ENCODE measurements at places on chromosomes 2 and 18.

DNA sequence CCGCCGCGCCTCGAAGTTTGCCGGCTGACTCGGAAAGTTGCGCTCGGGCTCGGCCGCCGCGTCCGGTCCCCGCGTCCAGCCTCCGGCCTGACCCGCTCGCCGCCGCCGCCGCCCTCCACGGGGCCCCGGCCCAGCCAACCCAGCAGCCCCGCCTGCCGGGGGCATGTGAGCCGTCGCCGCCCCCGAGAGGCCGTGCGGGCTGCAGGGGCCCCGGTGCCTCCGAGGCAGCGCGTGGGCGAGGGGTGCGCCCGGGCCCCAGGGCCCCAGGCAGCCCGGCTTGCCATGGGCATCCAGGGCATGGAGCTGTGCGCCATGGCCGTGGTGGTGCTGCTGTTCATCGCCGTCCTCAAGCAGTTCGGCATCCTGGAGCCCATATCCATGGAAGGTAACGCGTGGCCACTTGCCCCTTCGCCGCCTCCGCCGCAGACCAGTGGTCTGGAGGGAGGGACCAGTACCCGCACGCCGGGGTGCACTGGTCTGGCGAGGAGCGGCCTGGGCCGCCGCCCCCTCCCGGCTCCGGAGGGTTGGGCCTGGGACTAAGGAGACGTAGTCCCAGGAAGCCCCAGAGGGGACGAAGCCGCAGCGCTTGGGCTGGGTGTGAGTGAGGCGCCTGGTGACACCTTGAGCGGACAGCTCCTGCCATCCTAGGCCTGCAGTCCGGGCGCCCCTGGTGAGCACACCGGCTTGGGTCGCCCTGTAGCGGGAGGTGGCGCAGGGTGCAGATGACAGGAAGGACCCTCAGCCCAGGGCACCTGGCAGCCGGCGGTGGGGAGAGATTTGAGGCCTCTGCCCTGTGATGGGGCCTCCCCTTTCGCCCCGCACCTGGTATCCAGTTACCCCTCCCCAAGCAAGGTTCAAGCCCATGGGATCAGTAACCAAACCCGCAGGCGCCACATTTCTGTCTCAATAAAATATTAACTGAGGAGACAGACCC, 49.9 kb downstream of the KCNIP3 start:
- no peak for DNase-seq

DNA sequence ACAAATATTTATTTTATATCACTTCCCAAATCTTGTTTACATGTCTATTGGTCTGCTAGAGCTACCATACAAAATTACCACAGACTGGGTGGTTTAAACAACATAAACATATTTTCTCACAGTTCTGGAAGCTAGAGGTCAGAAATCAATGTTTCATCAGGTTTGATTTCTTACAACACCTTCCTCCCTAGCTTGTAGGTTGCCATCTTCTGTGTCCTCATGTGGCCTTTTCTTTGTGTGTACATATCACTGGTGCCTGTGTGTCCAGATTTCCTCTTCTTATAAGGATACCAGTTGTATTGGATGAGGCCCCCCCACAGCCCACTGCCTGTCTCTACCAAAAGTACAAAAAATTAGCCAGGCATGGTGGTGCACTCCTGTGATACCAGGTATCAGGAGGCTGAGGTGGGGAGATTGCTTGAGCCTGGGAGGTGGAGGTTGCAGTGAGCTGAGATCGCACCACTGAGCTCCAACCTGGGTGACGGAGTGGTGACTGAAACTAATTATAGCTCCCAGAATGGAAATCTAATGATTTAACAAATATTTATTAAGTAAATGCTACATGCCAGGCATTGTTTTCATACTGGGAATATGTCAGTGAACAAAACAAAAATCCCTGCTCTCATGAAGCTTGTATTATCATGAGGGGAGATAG, 13.6 kb downstream of the EML4 start:
- DNase-seq = no peak

DNA sequence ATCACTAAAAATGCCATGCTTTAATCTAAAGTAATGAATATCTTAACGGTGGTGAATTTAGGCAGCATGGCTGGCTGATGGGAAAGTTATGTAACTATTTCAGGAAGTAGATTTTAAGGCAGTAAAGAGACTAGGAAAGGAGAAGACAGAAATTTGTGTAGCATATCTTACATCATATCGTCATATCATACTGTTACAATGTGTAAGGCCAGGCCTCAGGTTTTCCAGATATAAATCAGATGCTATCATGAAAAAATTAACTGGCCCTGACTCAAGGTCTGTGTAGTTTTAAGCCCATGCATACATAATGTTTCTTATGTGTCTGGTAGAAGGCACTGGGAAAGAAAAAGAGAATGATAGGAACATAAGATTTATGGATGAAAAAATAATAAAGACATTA, 8.9 kb upstream of the FAP start:
- DNase-seq = no peak

DNA sequence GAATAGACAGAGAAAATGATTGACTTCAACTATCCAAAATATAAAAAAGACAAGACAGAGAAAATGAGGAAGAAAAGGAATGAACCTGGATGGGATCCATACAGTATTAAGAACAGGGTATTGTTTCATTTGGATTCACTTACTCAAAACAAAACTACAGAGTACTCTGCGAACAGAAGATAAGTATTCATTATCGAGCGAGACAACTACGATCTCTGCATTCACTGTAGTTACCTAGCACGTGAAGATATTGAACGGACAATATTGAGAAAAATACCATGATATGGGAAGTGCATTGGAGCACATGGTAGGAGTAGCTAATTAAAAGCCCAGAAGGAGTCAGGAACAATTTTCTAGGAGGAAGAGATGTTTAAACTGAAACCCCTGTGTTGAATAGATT, 1.0 kb upstream of the ORC2 start:
- DNase-seq = no peak

- DNase-seq = no peak
Observed at GRCh38 chr2:217959723-217960122, 43.1 kb downstream of the TNS1 start.

GRCh38 chr2:64289251-64289650, 145.0 kb upstream of the PELI1 start:
- DNase-seq = no peak

DNA sequence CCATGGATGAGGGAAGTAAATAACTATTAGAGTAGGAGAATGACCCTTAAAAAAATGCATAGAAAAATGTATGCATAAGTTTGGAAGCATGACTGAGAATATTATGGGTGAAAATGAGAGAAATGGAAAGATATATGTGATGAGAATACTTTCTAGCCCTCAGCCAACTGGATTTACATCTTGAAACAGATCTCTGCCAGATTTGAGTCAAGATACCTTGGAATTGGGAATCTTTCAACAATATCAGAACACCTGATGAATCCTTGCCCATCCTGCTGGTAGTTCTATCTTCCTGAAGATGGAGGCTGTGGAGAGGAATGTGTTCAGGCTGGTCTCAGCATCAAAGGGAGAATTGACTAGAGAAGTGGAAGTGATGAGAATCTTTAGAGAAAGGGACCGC, 5.8 kb downstream of the TET3 start:
- DNase-seq = no peak

DNA sequence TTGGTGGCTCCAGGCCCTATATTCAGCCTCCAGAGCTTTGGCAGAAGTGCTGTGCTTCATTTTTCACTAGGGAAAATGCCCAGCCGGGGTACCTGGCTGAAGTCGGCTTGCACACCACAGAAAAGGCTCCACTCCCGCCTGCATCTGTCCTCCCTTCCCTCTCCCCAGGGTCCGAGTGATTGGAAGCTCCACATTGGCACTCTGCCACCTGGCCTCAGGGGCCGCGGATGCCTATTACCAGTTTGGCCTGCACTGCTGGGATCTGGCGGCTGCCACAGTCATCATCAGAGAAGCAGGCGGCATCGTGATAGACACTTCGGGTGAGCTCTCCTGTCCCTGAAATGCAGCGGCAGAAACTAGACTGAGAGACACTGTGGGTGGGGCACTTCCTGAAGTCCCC, 47.4 kb downstream of the IMPA2 start:
- DNase-seq = peak; percentile 74

GRCh38 chr2:25714740-25715139, 41.4 kb upstream of the DTNB start:
- no peak for DNase-seq

GRCh38 chr2:74659462-74659861, 5.4 kb downstream of the SEMA4F start:
- no peak for DNase-seq

GRCh38 chr2:181311837-181312236, 145.3 kb upstream of the ITGA4 start:
- no peak for DNase-seq

DNA sequence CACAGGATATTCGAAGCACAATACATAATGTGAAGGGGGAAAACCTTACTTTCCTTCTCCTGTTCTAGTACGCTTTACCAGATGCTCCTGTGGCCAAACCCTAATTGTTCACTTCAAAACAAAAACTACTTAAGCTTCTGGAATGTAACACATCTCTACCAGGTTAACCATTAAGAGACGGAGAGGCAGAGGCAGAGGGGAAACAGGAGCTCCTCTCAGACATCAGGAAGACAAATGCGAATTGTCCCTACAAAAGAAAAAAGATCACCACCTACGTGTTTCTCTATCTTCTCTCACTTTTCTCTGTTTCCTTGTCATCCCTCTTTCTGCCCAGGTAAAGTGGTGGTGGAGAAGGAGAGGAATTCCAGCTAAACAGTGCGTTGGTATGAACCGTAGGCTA, 266.8 kb downstream of the NRXN1 start:
- no peak for DNase-seq

DNA sequence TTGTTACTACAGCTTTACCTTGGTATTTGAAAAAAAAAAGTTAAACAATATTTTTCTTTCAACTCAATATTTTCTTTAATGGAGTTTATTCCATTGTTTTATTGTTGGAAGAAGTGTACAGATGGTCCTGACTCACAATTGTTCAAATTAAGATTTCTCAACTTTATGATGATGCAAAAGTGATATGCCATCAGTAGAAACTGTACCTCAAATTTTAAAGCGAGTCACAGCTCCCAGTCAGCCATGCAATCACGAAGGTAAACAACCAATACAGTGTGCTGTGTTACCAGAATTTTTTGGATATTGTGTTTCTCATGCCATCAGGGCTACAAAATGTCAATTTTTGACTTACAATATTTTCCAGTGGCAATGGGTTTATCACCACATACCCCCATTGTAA, 54.0 kb upstream of the COL5A2 start:
- DNase-seq = no peak

DNA sequence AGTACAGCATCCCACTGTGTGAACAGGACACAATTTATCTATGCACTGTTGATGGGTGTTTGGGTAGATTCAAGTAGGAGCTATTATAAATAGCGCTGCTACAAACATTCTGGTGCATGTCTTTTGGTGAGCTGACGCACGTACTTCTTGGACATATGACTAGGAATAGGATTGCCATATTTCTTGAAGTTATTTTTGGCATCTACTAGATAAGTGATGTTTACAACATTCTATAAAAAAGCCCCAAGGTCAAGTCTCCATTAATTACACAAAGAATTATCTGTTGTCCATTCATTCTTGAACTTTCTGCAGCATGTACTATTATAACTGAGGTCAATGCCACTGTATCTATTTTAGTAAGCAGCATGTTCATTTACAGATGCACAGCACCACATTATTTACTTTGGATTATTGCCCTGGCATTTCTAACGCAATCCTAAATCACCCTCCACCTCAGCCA, 225.5 kb upstream of the TMEM200C start:
- DNase-seq = no peak

DNA sequence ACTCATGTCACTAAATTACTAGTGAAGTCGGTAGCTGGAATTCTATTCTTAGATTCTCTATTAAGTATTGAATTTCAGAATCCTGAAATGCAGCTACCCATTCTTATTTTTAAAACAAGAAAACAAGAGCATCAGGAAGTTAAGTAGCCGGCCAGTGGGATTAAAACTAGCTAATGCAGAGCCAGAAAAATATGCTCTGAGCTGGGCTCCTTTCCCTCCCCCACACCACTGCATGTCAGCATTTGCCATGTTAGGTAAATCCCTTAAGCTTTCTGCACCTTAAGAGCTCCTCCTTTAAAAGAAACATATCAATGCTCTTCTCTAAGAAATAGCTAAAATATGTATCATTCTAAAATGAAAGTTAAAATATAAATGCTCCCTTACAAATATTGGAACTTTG, 72.2 kb upstream of the MFF start:
- no peak for DNase-seq

DNA sequence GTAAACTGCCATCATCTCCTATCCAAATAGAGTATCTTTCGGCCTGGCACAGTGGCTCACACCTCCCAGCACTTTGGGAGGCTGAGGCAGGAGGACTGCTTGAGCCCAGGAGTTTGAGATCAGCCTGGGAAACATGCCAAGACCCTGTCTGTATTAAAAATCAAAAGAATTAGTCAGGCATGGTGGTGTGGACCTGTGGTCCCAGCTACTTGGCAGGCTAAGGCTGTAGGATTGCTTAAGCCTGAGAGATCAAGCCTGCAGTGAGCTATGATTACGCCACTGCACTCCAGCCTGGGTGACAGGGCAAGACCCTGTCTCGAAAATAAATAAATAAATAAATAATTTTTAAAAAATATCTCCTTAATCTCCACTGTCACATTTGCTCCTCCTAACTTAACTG, 14.7 kb upstream of the ARPC2 start:
- DNase-seq = no peak

- peak; percentile 77 for DNase-seq
Observed at GRCh38 chr2:95374921-95375471, 27.5 kb upstream of the FAHD2A start.

DNA sequence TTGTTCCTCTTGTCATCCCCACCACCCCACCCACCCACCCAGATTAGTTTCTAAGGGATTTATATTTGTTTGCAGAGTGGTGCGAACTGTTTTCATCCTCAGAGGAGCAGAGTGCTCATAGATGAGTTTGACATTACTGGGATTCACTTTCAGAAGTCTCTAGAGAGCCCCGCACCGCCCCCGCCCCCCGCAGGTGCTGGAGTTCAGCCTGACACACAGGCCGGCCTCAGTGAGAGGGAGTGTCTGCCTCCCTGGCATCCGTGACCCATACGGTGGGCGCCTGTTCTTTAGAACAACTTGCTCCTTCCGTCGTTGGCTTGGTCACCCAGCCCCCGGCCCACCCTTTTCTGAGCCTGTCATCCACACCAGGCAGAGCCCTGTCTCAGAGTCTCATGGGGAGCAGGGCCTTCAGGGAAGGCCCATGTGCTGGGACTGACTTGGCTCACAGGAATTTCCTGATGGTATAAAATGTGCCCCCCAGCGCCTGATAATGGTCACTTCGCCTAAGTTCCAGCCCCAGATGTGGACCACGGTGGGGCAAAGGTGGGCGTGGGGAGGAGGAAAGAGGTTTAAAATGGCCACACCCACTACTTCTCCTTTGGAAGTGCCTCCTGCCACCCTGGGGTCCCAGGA, 44.3 kb downstream of the HPCAL1 start:
- no peak for DNase-seq

DNA sequence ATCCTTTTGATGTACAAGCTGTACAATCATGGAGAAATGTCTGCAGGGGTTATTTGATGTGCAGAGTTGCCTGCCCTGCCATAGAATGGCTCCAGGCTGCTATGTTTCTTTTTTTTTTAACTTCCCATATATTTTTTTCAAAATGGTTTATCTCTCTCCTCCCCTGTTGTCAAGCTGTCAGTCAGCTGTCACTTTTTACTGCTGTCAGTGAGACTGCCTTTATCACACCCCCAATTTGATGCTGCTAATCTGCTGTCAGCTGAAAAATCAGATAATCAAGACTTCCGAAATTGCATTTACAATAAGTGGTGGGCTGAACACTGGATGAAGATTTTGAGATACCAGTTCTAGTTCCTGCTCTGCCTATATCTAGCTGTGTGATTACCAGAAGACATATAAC, 382.6 kb downstream of the ZEB2 start:
- DNase-seq = no peak

All from aorta (tissue), 5 donors.